ENCODE measurements at places on chromosomes 12 and 14. TPM values are rescaled to one million over a fixed set of nuclear protein-coding genes. Genes with fewer than 3 reads are reported as not detected.

RBP5 gene
- total RNA-seq, result not detected

E2F7 gene
- total RNA-seq, result 3.9 TPM

STYK1 gene
- 0.14 TPM for total RNA-seq

IAPP gene
- total RNA-seq, result not detected

TMCC3 gene
- total RNA-seq, result 0.71 TPM

CLEC1A gene
- total RNA-seq, result not detected

C3AR1 gene
- total RNA-seq, result 0.18 TPM

DEGS2 gene
- 0.46 TPM for total RNA-seq

ATG101 gene
- total RNA-seq, result 101 TPM

DNAJC22 gene
- 6.0 TPM for total RNA-seq

PLEK2 gene
- total RNA-seq, result 3.0 TPM

CCDC175 gene
- total RNA-seq, result not detected

HOXC4 gene
- 0.09 TPM for total RNA-seq

KRT6C gene
- total RNA-seq, result not detected

SRRM4 gene
- under 0.01 TPM for total RNA-seq

HNRNPC gene
- total RNA-seq, result 738 TPM

TUNAR gene
- not detected for total RNA-seq

KRT79 gene
- total RNA-seq, result not detected

LUM gene
- total RNA-seq, result 1,464 TPM

CCDC92 gene
- 8.2 TPM for total RNA-seq

WBP11 gene
- 10.0 TPM for total RNA-seq

PRPH gene
- 0.46 TPM for total RNA-seq

CBLN3 gene
- total RNA-seq, result 3.3 TPM

TCL1B gene
- not detected for total RNA-seq

ZDHHC22 gene
- not detected for total RNA-seq

LALBA gene
- total RNA-seq, result not detected

NFATC4 gene
- 48.2 TPM for total RNA-seq

GPR135 gene
- total RNA-seq, result 2.1 TPM

SIX6 gene
- total RNA-seq, result not detected

TSPAN8 gene
- 0.43 TPM for total RNA-seq

OTX2 gene
- total RNA-seq, result not detected

TMEM30B gene
- 0.14 TPM for total RNA-seq
